ENCODE measurements at places on chromosomes 16 and 17. TPM values are rescaled to one million over a fixed set of nuclear protein-coding genes. Genes with fewer than 3 reads are reported as not detected.

The LITAFD gene
- total RNA-seq: not detected

DNA sequence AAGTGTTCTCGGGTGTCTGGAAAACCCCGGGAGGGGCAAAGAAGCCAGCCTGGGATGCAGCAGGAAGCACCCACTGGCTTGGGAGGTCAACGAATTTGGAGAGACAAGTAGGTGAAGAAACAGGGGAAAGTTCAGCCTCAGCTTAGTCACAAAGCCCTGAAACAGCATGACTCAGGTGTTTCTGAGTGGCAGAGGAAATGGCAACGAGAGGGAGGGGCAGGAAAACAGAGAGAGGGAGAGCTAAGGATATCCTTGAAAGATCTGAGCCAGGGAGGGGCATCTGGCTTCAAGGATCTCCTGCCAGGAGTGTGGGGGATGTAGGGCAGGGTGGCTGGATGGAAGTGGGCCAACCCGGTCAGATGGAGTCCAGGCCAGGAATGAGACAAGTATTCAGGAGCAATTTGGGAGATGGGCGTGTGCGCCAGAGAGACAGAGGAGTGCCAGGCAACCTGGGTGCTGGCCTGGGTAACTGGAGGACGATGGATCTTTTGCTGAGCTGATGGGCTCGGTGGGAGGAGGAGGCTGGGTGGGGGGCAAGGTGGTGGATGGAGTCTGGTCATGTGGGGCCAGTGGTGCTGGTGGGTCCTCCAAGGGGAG lies 27.2 kb downstream of the ABCC3 start:
- DNase-seq: peak; percentile 51

GRCh38 chr17:17412326-17412725 lies 64.5 kb upstream of the MED9 start:
- DNase-seq: no peak

The KRT36 gene
- total RNA-seq: not detected

Measured in GM23338 (cell line).